A549 treated with DMSO at 1 μM for 4 hours (cell line): ENCODE measurements at places on chromosomes 1 and 21. TPM values are rescaled to one million over a fixed set of nuclear protein-coding genes. Genes with fewer than 3 reads are reported as not detected.

ZNF683 gene
- not detected in 5 replicates for total RNA-seq

CFHR2 gene
- not detected in 5 replicates for total RNA-seq

SGIP1 gene
- not detected in 5 replicates for total RNA-seq

FAAH gene
- 0.59 to 1.2 TPM (median 0.79 TPM) in 5 replicates for total RNA-seq

ZNF648 gene
- total RNA-seq = not detected in 5 replicates
